ENCODE measurements at places on chromosomes 6 and 20. TPM values are rescaled to one million over a fixed set of nuclear protein-coding genes. Genes with fewer than 3 reads are reported as not detected.

The NR2E1 gene
- not detected for polyA plus RNA-seq

The ZNF831 gene
- 0.01 TPM for polyA plus RNA-seq

The PRICKLE4 gene
- polyA plus RNA-seq, result not detected

The BPIFB3 gene
- polyA plus RNA-seq, result not detected

The SSTR4 gene
- not detected for polyA plus RNA-seq

The SNPH gene
- polyA plus RNA-seq, result 1.0 TPM

The TENT5A gene
- 0.99 TPM for polyA plus RNA-seq

The SMIM28 gene
- not detected for polyA plus RNA-seq

The KCNG1 gene
- 0.12 TPM for polyA plus RNA-seq

The HLA-DQA2 gene
- polyA plus RNA-seq, result not detected

The RIMS4 gene
- 0.01 TPM for polyA plus RNA-seq

The SF3B5 gene
- polyA plus RNA-seq, result 180 TPM

The PTGIS gene
- polyA plus RNA-seq, result 2.7 TPM

The APOBEC2 gene
- 141 TPM for polyA plus RNA-seq

The CCNC gene
- polyA plus RNA-seq, result 12.4 TPM

The SLC18B1 gene
- 1.3 TPM for polyA plus RNA-seq

The TFAP2A gene
- not detected for polyA plus RNA-seq

The BCKDHB gene
- 3.5 TPM for polyA plus RNA-seq

The PKHD1 gene
- under 0.01 TPM for polyA plus RNA-seq

The PCK1 gene
- polyA plus RNA-seq, result 0.53 TPM

The SLC26A8 gene
- polyA plus RNA-seq, result not detected

The MATN4 gene
- polyA plus RNA-seq, result not detected

The RBBP8NL gene
- not detected for polyA plus RNA-seq

The FAM83B gene
- 0.04 TPM for polyA plus RNA-seq

The RAD21L1 gene
- polyA plus RNA-seq, result not detected

The CDKAL1 gene
- 9.0 TPM for polyA plus RNA-seq

The ZBTB46 gene
- 2.2 TPM for polyA plus RNA-seq

The NKAPL gene
- 27.3 TPM for polyA plus RNA-seq

The ENPP1 gene
- polyA plus RNA-seq, result 1.2 TPM

The EFHC1 gene
- 2.0 TPM for polyA plus RNA-seq

The TBXT gene
- polyA plus RNA-seq, result not detected

The PRSS35 gene
- 0.22 TPM for polyA plus RNA-seq

The SEMG1 gene
- polyA plus RNA-seq, result not detected

The SCP2D1 gene
- polyA plus RNA-seq, result not detected

The MOG gene
- polyA plus RNA-seq, result not detected

The FAM162B gene
- 3.7 TPM for polyA plus RNA-seq

The BCAS1 gene
- polyA plus RNA-seq, result 0.16 TPM

The CNR1 gene
- 0.84 TPM for polyA plus RNA-seq

The CCHCR1 gene
- polyA plus RNA-seq, result 8.3 TPM

The CST8 gene
- not detected for polyA plus RNA-seq

The SYCP2L gene
- polyA plus RNA-seq, result 0.12 TPM

The C6orf58 gene
- not detected for polyA plus RNA-seq
